Activated naive CD8-positive, alpha-beta T cell treated with anti-CD3 and anti-CD28 coated beads for 36 hours (primary cell): ENCODE measurements at places on chromosomes 5 and 9. TPM values are rescaled to one million over a fixed set of nuclear protein-coding genes. Genes with fewer than 3 reads are reported as not detected.

DNA sequence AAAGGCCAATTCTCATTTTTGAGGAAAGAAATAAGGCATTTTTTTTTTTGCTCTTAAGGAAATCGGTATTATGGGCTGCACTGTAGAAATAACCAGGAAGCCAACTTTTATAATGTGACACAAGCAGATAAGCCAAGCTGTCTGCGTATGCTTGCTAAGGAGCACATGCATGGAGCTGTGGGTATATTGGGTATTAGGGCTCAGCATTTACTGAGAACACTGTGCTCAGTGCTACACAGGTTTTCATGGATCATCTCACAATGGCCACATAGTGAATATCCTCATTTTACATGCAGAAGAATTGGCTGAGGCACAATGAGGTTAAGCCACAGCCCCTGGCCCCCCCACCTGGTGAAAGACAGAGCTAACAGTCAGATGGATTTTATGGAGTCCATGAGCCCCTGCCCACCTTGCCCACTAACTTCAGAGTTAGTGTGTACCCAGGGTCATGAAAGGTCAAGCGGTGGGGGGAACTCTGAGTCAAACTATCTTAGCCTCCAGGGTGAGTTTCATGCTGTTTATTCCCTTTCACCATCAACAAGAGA lies 204.8 kb downstream of the SPATA31A6 start:
- no peak for DNase-seq

DNA sequence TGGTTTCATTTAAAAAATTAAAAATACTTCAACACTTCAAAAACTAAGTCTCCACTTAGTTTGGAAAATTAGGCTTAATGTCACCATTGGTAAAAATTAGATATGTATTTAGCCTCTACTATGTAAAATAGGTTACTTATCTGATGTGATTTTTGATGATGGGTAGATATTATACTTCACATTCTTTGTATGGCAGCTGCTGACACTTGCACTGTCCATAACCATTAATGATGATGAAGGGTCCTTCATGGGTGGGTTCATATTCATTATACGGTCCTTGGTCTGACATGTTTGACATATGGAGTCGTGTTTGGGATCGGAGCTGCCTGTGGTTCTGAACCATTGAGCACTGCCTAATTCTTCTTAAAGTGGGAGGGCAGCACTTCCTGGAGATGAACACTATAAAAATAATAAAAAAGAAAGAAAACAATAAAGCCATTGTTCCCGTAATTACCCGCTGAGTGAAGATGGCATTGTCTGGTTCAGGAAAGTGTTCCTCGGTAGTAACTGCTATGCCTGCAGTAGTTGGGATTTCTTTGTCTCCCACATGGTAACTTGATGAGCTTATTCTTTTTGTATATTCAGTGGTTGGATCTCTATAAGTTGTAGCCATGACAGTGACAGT lies 2.2 kb downstream of the LRRTM2 start:
- DNase-seq: no peak

GRCh38 chr9:108809269-108809668 lies 46.5 kb downstream of the ACTL7B start:
- DNase-seq: no peak

GRCh38 chr5:139461698-139462097 lies 845 bp downstream of the ECSCR start:
- no peak for DNase-seq

- no peak for DNase-seq
Observed at GRCh38 chr9:19924080-19924479, 135.2 kb upstream of the SLC24A2 start.

DNA sequence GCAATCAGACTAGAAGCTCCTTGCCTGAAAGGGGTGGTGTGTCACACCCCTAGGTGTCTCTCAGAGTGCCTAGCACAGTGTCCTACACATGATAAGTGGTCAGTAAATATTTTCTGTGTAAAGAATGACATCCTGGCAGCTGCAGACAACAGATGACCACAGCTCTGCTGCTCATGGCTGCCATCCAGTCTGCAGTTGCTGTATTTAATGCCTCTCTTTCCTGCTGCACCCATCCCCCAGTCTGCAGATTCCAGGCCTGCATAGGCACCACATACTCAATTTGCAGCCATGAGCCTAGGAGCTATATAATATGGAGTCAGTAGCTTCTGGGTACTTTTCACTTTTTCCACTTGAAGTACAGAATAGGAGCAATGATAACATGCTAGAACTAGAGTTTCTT lies 94.9 kb upstream of the NR4A3 start:
- no peak for DNase-seq

Gene BTNL8
- 0.20 TPM for total RNA-seq

Gene ARHGEF39
- total RNA-seq: 18.7 TPM
